ENCODE measurements at places on chromosomes 7 and 10. TPM values are rescaled to one million over a fixed set of nuclear protein-coding genes. Genes with fewer than 3 reads are reported as not detected.

DNA sequence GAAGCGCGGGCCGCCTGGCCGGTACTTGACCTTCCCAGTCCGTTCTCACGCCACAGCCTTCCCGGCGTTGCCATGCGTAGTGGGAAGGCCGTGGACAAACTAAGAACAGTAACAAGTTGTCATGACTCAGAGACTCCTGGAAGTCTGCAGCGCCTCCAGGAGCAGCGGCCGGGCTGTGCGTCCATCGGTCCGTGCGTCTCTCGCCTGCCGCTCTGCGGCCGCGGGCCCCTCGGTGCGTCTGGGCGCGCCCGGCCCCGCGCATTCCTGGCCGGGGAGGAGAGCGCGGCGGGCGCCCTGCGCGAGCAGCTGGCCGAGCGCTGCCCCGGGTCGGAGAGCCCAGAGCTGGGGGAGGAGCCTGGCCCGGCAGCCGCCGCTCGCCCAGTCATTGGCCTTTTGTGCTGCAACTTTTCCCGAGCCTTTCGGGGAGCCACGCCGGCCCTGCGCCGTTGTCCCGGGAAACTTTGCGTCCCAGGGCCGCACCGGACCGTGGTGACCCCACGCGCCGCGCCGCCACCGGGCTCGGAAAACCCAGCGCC lies 123.7 kb downstream of the TACC2 start:
- DNase-seq: no peak

- no peak for DNase-seq
These were observed 56.4 kb upstream of the MTPN start for GRCh38 chr7:136033413-136034031.

The EVX1 gene
- total RNA-seq: not detected

DNA sequence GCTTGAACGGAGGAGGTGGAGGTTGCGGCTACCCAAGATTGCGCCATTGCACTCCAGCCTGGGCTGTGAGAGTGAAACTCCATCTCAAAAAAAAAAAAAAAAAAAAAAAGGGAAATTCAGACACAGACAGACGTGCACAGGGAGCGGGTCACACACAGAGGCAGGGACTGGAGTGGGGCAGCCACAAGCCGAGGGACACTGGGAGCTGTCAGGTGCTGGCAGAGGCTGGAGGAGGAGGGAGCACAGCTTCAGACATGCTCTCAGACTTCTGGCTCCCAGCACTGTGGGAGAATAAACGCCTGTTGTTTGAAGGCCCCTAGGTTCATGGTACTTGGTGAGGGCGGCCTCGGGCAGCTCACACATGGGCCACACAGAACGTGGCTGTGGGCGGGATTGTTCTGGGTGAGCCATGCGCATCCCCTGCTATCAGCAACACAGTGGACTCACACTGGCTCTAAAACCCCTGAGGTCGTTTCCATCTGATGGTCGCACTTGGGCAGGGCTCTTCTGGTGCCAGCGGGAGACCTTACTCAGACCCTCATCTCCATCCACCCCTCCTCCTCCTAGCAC lies 375.9 kb downstream of the DNAJB6 start:
- no peak for DNase-seq

- DNase-seq: no peak
These were observed 8.0 kb upstream of the MNX1 start for GRCh38 chr7:157018328-157018996.

The FAM25A gene
- total RNA-seq: not detected

GRCh38 chr7:150852371-150852905 lies at the start of gene AOC1:
AOC1 (plus strand) TSS chr7:150852517; CDS start chr7:150856471, 3,954 bp downstream.
- no peak for DNase-seq

The PAPOLB gene
- total RNA-seq: not detected

The COL1A2 gene
- not detected for total RNA-seq

DNA sequence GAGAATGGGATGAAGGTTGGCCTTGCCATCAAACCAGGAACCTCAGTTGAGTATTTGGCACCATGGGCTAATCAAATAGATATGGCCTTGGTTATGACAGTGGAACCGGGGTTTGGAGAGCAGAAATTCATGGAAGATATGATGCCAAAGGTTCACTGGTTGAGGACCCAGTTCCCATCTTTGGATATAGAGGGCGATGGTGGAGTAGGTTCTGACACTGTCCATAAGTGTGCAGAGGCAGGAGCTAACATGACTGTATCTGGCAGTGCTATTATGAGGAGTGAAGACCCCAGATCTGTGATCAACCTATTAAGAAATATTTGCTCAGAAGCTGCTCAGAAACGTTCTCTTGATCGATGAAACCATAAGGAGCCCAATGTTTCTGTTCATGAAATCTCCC lies 637 bp downstream of the RPEL1 start:
- DNase-seq: no peak

- DNase-seq: no peak
These were observed 21.9 kb upstream of the CREB5 start for GRCh38 chr7:28390426-28390825.

The SH2D4B gene
- 0.25 TPM for total RNA-seq

DNA sequence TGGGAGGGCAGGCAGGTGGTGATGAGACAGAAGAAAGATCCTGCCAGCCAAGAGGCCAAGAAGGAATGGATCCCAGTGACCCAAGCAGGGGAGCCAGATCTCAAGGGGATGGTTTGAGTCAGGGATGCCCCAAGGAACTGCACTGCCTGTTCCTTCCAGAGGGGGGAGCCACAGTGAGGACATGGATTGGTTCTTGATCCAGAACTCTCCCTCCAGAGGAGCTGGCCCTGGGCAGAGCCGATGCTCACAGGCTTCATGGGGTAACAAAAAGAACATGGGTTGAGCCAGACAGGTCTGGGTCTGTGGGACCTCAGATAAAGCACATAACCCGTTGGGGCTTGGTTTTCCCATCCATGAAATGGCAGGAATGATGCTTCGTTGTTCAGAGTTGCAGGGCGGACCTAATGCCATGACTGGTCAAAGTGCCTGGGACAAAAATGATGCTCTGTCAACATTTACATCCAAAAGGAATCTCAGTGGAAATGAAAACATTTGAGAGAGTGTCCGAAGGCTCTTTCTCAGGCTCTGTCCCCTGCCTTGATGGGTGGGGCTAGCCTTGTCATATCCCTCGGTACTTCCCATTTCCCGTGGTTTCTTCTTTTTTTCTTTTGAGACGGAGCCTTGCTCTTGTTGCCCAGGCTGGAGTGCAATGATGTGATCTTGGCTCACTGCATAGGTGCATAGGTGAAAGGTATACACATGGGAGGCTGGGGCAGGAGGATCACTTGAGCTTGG lies 4.7 kb upstream of the DENND2A start:
- no peak for DNase-seq

DNA sequence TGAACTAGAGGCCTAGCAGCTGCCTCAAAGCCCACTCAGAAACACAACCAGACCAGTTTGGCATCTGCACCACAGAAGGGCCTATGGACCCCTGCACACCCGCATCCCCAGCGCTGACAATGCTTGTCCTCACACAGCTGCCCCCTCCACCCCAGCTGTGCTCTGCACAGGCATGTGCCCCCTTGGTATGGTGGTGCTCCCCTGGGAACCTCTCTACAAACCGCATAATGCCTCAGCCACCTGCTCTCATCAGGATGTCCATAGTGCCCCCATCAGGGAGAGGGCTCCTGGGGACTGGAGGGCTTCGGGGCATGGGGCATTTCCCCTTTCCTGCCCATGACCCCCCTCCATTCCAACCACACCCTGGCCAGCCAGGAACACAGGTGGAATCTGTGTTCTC lies 347.5 kb downstream of the GRID1 start:
- no peak for DNase-seq
